ENCODE measurements at places on chromosomes 2 and 18. TPM values are rescaled to one million over a fixed set of nuclear protein-coding genes. Genes with fewer than 3 reads are reported as not detected.

C1QL2 gene
- not detected for total RNA-seq

CDH7 gene
- total RNA-seq = 0.47 TPM

MC4R gene
- total RNA-seq = not detected

GRCh38 chr2:17303054-17303453 lies 215.2 kb downstream of the RAD51AP2 start:
- no peak for DNase-seq

DNA sequence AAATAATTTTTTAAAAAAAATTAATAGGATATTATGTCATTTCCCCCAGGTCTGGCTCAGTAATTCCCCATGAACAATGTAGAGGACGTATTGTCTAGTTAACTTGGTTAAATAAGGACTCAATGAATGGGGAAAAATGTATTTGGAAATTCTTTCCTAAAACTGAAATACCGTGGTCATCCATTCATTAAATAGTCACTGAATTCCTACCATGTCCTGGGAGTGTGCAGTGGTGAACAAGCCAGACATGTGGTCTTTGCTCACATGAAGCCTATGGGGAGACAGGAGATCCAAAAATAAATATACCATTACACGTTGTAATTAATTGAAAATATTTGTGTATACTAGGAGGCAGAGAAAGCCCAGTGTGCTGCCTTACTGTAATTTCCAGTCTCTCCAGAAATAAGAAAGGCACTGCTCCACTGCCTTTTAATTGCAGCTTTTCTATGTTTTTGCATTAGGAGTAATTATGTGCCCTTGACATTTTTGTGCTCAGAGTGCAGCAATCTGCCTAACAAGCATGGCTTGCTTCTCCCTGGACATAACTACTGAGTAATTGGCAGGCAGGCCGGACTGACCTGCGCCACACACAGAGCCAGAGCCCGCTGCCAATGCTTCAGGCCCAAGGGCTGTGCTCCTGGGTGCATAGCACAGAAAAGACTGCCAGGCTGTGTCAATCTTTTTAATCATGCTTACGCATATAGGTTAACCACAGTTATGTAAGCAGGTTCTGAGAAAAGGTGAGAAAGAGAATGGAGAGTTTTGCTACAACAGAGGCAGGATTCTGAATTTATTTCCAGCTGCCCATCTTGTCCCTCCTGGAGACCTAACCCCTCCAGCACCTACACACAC lies 22.2 kb upstream of the TTC39C start:
- DNase-seq = no peak

INPP5D gene
- total RNA-seq = 55.8 TPM

GRCh38 chr2:128155970-128156369 lies 65.0 kb downstream of the UGGT1 start:
- no peak for DNase-seq

- no peak for DNase-seq
Measured at GRCh38 chr2:26519396-26520147, 41.6 kb upstream of the OTOF start.

GRCh38 chr18:22667156-22667555 lies 249.4 kb upstream of the CTAGE1 start:
- DNase-seq = no peak

GRCh38 chr2:178213991-178214390 lies 19.7 kb downstream of the OSBPL6 start:
- no peak for DNase-seq

SUMO1 gene
- 50.9 TPM for total RNA-seq

DNA sequence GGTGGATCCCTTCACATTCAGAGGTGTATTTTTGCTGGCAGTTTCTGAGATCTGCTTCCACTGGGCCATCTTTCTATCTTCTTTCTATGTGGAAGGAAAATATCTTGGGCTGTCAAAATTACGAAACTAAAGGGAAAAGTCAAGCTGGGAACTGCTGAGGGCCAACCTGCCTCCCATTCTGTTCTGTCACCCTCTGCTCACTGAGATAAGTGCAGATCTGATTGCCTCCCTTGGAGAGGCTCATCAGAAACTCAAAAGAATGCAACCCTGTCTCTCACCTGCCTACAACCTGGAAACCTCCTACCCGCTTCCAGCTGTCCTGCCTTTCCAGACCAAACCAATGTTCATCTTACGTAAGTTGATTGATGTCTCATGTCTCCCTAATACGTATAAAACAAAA lies 26.5 kb downstream of the RAX start:
- no peak for DNase-seq

- DNase-seq = no peak
Measured at GRCh38 chr18:46748466-46748865, 8.4 kb downstream of the ST8SIA5 start.

DNA sequence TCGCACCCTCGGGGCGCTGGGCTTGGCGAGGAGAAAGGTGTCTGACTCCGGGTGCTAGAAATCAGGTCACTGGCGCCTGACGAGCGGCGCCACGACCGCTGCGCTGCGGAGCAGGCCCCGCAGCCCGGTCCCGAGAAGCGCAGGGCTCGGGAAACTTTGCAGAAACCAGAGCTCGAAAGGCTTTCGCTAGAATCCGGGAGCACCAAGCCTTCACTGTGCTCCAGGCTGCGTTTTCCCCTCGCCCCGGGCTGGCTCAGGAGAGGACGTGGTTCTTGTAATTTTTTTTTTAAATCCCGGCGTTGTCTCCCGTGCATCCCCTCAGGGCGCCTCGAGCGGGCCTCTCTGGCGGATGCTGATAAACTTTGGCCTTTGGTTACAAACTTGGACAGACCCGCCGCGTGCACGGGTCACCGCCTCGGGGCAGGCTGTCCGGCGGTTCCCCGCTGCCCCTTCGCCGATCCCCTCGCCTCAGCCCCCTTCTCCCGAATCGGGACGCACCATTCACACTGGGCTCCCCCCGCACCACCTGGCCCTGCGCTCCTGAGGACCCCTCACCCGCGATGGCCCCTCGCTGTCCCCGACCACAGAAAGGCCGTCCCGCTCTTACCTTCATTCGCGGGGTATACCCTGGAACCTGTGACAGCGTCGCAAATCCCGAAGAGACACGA lies 419 bp downstream of the EPHA4 start:
- no peak for DNase-seq

DNA sequence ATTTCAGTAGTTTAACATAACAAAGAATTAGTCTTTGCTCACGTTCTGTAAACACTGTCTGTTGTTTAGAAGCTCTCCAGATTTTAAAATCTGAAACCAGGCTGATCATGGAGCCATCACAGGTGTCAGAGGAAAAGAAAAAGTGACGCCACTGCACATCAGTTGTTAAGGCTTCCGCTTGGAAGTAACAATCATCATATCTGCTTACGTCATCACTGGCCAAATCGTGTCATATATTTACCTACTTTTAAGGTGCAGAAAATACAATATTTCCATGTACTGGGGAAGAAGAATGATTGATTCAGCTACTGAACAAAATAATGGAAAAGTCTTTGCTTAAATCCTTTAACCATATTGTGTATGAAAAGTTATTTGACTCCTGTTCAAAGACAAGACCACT lies 382.6 kb upstream of the MC4R start:
- no peak for DNase-seq

DNA sequence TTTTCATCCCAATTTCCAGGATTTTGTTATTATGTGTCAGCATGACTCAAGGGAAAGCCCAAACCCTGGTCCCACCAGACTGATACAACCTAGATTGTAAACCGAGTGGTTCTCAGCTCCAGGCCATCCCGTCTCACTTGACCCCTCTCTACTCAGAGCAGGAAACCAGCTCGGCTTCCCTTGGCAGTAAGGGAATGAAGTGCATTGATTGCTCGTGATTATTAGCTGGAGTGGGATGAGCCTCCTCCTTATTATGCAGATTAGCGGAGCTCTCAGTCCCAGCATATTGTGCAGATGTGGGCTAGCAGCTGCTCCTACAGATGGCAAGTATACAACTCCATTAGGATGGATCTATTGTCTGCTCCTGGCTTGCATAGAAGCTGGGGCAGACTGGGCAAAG lies 167.6 kb downstream of the LNPK start:
- no peak for DNase-seq

VIT gene
- 36.4 TPM for total RNA-seq

FSIP2 gene
- 0.24 TPM for total RNA-seq

- DNase-seq = no peak
Measured at GRCh38 chr2:169065422-169065821, 3.9 kb upstream of the DHRS9 start.

COLEC12 gene
- 54.8 TPM for total RNA-seq

SLC4A3 gene
- total RNA-seq = 5.2 TPM

- DNase-seq = no peak
Measured at GRCh38 chr2:237863102-237863511, 3.7 kb downstream of the RAMP1 start.

L3MBTL4 gene
- total RNA-seq = 14.8 TPM

DNA sequence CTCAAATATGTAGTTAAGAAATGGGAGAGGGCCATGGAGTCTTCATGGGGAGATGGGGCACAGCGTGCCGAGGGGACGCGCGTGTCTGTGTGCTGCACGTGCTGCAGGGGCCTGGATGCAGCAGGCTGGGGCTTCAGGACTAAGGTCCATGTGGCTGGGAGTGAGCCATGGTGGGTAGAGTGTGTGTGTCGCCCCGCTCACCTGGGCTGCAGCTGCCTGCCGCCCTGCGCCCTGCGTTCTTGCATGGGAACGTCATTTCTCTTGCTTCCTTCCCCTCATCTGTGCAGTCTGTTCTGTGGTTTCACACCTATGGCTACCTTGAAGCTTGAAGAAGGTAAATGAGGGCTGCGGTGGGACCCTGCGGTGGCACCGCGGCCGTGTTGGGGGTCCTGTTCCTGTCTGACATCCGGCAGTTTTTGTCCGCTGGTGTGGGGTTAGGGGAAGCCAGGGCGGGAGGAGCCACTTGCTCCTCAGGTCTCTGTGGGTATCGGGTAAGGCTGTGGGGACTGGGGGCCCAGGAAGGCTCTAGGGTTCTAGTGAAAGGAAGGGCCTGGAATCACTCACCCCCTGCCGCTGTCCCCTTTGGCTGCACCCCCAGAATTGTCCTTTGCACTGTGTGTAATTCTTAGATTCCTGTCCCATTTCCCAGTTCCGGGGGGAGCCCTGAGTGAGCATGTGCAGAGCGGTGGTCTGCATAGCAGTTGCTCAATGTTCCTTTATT lies 54.1 kb upstream of the HS6ST1 start:
- DNase-seq = no peak

DNA sequence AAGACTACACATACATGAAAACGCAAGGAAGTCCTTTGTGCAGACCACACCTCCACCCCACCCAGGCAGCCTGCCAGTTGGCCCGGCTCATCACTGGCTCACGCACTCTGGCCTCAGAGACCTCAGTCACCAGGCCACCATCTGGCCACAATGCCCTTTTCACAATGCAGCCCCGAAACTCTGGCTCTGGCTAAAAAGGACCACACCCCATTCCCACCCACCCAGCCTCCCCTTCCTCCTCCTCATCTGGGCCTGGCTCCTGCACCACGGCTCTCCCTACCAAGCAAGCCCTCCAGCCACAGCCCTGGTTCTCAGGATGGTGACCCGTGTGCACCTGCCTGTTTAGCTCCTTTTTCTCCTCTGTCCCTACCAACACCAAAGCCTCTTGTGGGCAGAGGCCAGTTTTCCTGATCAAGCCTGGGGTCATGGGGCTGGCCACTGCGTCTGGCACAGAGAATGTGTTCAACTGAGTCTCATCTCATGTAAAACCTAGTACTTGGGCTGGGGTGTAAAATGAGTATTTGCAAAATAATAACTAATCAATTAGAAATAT lies 7.4 kb downstream of the HDAC4 start:
- DNase-seq = no peak
